ENCODE measurements at places on chromosomes 12 and 14. TPM values are rescaled to one million over a fixed set of nuclear protein-coding genes. Genes with fewer than 3 reads are reported as not detected.
A peak's percentile ranks its signal among the peaks of the same experiment; 100 is the strongest.

- no peak for DNase-seq
Measured at GRCh38 chr14:60094306-60094897, 2.7 kb downstream of the PCNX4 start.

- DNase-seq: no peak
Measured at GRCh38 chr12:113145720-113146551, 3.6 kb upstream of the CFAP73 start.

GRCh38 chr12:8638951-8639350 is 23.7 kb downstream of the MFAP5 start:
- DNase-seq: no peak

GRCh38 chr12:51307655-51308593 is 16.1 kb downstream of the BIN2 start:
- no peak for DNase-seq

DNA sequence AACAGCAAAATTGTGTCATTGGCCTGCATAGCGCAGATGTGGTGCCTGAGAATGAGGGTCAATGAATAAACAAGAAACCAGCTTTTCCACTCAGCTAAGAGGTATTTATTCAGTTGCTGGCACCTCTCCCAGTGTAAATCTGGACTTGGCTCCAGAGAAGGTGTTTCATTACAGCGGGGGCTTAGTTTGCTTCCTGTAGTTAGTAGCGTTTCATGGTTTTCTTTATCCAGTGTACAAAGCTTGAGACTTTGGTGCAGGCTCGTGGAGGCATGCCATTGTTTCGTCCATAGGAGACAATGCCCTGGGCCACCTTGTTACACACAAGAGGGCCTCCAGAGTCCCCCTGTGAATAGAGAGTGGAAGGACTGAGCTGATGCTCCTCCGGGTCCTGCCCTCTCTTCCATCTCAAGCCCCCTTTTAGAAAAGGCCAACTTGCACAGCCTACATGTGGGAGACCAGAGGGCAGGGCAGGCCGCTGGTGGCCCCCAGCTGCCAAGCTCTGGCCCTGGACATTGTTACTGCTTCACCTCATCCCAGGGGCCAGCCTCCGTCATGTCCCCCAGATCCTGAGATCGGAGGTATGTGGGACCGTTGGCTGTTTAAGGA is 3.0 kb downstream of the GZMB start:
- no peak for DNase-seq

DNA sequence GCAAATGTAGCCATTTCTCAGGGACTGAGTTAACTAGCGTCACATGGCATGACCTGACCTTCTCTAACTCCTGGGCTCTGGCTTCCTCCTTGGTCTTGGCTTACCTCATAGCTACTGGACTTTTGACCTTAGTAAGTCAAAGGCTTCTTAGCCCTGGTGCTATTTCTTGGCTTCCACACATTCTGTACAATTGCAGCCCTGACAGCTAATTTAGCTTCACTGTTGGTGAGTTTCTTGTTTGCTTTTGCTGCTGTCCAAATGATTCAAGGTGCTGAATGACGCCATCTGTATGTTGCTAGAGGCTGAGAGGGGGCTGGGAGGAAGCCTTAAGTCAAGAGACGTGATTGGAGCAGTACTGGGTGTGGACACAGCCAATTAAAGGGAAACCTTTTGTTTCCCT is 202.7 kb downstream of the PRKD1 start:
- no peak for DNase-seq

- DNase-seq: no peak
Measured at GRCh38 chr12:124663206-124663605, 95.8 kb upstream of the NCOR2 start.

DNA sequence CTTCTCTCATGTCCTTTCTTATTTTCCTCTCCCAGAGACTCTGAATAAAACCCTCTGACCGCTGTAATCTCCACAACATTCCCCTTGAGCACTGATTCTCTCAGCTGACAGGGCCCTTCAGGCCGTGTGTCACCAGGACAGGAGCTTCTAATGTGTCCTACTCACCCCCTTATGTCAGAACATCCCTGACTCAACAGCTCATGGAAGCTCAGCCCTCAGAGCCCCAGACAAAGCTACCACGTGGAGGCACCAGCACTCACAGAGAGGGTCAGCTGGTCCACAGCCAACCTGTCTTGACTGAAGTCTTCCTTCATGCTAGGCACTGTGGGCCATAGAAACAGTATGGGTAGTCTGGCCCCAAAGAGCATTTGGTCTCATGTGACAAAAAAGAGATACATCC is 49.8 kb downstream of the SMUG1 start:
- DNase-seq: peak; percentile 45

DNA sequence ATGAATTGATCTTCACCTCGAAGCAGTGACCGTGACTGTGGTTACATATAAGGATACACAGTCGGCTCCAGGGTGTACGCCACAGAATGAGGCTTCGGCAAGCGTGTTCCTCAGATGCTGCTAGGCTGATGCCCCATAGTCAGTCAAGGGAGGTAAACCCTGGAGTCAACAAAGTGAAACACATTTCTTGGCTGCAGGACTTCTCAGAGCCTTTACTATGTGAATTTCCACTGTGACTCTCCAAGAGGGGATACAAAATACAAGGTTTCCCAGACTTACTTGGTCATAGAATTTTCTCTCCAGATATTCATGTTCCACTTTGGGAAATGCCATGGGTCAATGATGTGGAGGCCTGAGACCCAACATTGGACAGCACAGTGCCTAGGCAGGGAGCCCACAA is 260.6 kb downstream of the BCL11B start:
- DNase-seq: no peak

GRCh38 chr14:32692441-32692840 is 246.2 kb upstream of the NPAS3 start:
- DNase-seq: no peak

DNA sequence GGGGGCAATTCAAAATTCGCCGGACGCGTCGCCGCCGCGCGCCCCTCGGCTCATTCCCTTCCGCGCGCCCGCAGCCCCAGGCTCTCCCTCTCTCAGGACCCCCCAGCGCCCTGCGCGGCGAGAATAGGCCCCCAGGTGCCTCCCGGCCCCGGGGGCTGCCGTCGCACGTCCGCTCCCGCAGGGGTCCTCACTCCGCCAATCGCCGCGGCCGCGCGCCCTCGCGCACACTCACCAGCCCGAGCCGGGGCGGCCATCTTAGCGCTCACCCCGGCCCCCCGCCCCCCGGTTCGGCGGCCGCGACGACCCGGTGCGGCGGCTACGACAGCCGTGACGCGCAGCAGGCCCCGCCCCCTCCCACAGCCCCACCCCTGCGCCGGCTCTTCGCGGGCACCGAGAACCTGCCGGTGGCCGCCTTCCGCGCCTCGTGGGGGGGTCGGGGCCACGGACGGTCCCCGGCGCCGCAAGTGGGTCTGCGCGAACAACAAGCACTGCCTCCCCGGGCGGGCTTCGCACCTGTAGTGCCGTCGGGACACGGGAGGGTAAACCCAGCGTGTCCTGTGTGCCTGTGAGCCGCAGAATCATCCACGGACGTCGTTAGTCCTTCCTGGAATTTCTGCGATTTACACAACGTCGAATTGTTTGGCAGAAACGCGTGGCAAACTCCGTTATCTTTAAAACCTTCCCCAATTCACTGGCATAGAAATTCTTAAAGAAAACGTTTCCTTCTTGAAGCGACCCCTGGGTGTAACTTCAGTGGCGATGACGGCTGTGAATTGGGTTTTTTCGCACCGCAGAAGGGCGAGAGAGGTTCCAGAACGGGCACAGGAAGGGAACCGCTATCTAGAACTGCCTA is 2.5 kb downstream of the USP44 start:
- DNase-seq: peak; percentile 82

- DNase-seq: no peak
Measured at GRCh38 chr12:6807170-6807569, 14.5 kb upstream of the GPR162 start.

DNA sequence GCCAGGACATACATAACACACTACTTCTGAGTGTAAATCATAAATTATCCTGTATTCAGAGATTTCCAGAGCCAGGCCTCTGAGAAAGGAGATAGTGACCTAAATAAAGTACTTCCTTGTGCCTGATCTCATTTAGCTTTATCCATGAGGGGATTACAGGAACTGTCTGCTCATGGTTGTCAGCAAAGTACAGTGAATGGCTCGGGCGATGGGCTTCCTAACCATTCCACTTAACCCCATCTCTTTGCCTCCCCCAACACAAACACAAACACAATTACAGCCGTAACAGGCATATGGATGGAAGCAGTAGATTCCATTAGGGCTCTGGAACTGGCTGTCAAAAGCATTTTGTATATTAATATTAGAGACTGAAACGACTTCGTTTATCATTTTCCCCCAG is 206.7 kb upstream of the CPNE8 start:
- no peak for DNase-seq

- no peak for DNase-seq
Measured at GRCh38 chr12:106595268-106595667, 12.5 kb downstream of the RFX4 start.

DNA sequence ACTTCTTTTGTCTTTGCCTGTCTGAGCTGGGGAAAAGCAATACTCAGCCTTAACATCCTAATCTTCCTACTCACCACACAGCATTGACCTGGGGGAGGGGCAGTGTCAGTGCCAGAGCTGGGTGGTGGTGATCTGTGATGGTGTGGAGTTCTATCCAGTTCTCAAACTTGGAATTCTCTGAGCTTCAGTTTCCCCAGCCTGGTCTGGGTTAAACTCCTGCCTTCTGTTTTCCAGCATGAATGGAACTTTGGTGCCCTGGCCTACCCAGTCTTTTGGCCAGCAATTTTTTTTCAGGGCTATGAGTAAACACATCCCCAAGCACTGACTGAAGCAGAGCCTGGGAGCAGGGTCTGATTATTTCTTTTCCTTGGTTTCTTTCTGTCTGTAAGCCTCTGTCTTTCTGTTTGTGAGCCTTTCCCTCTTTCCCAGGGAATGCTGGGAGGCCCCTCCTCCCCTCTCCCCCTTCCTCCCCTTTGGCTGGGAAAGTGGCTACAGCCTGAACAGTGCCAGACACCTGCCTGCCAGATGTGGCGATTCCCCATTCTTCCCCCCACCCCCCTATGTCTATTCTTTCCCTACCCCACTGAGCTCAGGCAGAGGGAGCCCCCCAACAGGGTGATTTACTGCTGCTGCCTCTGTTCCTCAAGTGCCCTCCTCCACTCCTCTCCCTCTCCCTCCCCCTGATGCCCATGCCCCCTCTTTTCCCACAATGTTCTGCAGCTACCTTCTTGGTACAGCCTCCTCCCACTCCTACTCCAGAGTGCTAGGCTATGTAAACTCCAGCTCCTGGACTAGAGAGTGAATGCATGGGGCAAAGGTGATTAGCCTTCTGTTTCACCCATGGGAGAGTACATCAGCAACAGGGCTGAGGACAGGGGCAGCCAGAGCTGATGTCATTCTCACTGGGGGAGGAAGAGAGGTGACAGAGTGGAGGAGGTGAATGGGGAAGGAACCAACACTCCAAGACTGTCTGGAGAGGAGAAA is 11.1 kb downstream of the GPR84 start:
- DNase-seq: no peak

DNA sequence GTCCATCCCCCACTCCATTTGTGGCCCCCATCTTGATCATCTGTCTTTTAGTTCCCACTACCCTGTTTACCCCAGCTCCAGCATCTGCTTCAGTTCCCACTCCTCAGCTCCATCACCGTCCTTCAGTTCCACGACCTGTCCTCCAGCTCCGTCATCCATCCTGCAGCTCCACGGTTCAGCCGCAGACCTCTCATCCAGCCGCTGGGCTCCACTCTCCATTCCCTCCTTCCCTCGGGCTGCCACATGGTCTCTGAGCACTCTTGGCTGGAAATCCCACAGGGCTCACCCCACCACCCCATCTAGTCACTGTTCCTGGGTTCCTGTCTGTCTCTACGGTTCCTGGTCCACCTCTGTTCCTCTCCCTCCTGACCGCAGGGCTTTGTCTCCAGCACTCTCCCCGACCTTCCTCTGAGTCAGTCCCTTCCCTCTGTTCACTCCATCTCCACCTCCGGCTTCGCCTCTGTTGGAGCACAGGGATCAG is 3.3 kb upstream of the P3H3 start:
- no peak for DNase-seq

DNA sequence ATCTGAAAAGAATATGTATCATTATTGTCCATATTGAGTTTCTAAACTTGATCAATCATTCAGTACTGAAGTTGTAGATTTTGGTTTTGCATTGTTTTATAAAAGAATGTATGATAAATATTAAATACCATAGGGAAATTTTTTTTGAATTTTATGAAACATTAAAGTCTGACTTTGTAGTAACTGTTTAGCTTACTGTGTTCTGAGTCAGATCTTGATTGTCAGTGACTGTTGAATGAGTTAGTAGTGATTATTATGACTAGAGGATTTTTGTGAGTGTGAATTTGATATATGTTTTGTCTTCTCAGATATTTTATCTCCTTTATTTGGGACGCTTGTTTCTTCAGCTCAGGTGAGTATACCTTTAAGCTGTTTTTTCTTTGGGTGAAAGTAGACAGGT is 10.1 kb downstream of the TDP1 start:
- no peak for DNase-seq

DNA sequence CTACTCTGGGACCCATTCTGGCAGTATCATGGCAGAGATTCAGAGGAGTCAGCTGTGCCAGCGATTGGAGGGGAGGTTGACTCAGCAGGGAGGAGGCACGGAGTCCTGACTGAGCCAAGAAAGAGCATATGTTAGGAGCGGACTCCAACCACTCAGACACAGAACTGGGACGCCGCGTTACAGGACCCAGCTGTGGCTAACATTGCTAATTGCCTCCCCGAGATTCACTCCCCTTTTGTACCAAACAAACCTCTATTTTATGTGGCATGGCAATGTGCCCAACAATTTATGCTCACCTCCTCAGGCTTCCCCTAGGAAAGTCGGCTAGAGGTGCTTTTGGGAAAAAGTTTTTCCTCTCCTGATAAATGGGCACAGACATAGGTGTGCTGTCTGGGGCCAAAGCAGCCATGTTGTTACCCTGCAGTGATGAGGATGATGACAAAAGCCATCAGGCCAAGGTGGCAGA is 15.2 kb upstream of the CLIP1 start:
- DNase-seq: peak; percentile 81

- no peak for DNase-seq
Measured at GRCh38 chr14:68894123-68894522, 85.0 kb downstream of the ACTN1 start.

SIX1 gene
- total RNA-seq: 4.3 TPM

RHOJ gene
- 19.8 TPM for total RNA-seq

TAS2R7 gene
- total RNA-seq: not detected

TMTC1 gene
- 54.7 TPM for total RNA-seq

KCNJ8 gene
- total RNA-seq: 32.0 TPM

ZNF26 gene
- 10.2 TPM for total RNA-seq

AGAP2 gene
- total RNA-seq: 2.2 TPM

KRT75 gene
- not detected for total RNA-seq

P2RX2 gene
- total RNA-seq: not detected

LRP1-AS gene
- not detected for total RNA-seq

GPRC5D gene
- total RNA-seq: not detected

RIPK3 gene
- 8.5 TPM for total RNA-seq

FSCB gene
- total RNA-seq: not detected
